ENCODE measurements at places on chromosomes 1 and 21.

DNA sequence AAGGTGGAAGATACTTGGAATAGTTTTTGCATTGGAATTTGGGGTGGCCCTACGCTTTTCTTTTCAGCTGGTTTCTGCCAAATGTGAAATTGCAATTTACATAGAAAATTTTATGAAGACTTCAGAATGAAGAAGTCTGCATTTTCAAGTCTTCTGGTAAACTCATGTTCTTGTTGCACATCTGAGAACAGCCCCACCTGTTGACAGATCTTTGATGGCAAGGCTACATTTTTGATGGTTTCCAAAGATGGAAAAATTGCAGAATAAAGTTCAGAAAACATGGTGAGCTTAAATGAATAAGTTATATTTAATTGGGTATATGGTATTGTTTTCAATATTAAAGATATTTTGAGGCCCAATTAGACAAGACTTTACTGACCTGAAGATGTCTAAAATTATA is 25.4 kb downstream of the OLFM3 start:
- no peak for DNase-seq

DNA sequence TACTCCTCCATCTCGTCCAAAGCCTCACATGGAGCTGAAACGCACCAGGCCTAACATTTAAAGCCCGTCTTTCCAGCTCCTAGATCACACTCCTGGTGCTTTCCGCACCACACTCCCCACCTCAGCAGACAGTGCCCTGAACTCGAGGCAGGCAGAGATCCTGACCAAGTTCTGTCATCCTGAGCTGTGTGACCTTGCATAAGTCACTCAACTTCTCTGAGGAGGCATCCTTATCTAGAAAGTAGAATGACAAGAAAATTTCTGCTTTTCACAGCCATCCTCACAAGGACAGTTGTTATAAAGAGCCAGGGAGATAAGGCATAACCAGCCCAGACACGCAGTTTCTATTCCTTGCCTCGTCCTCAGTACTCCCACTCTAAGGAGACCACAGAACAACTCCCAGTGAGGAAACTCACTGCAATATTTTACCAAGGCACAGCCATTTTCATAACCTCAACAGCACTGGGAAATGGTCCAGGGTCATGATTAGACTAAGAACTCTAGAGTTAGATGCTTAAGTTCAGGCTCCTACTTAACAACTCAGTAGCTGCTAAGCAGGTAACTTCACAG is 3.1 kb downstream of the LRP8 start:
- DNase-seq = no peak

DNA sequence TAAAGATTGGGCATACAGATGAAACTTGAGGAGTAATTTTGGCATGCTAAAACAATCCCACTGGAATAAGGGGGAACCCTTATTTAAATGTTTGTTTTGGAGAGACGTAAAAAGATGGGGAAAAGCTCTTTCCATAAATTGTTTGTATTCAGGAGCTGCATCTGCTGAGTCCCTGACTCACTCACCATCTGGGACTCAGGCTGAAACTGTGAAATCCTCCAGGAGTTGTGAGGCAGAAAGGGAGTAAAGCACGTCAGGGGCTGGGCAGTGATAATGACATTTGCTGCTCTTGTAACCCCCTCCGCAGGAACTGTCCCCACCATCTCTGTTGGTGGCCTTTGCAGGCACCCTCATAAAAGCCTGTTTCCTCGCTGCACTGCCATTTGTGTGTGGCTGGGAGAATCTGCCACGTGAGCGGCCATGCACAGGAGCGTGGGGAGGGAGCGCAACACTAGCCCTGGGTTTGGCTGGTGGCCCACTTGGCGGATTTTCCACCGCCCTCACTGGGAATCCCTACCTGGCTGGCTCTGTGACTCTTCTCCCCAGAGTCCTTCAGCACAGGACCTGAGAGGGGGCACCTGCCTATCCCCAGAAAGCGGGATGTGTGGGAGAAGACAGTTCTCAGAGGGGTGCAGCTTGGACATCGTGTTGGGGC is 45.3 kb downstream of the ZSCAN20 start:
- DNase-seq = no peak

DNA sequence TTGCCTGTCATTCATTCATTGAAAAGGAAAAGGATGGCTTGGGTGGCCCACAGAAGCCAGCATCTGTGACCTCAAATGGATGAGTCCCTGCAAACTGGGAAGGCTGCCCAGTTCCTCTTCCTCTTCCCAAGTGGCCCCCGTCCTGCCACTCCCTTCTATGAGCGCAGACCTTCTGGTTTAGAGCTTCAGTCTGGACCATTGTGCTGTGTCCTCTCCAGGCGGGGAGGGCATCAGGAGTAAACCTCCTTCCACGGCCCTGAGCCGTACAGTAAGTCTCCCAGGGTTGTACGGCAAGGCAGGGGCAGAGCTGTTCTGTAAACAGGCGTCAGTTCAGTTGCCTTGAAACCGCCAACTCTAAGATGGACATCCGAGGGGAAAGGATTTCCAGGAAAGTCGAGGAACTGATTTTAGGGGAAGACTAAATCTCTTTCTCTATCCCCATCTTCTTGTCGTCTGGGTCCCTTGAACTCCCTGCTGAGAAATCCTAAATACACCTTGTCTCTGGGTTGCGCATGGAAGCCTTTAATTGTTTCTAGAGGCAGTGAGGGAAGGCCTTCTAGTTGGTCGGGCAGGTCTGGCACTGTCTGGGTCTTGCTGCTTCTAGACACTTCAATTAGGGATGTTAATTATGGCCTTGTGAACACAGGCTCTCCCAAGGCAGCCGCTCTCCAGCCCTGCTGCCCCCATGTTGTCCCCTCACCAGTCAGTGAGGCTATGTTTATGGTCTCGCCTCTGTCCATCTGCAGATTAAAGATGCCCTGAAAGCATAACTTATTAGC is 22.1 kb downstream of the SOX13 start:
- no peak for DNase-seq

GRCh38 chr21:42937960-42938605 is 12.7 kb upstream of the ERVH48-1 start:
- no peak for DNase-seq

DNA sequence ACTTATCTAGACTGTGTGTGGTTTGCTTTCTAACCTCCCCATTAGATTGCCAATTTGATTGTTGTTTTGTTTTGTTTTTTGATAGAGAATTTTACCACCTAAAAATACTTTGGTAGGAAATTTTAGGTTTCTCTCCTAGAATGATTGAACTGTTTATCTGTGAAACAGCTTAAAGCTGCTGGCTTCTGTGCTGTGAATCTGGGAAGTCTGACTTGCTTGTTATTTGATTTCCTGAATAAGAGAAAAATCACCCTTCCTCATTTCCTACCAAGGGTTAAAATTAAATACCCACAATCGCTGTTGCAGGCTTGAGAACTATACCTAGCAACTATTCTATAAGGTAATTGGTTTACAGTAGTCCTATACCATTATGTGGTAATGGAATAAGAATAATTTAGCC is 198.9 kb upstream of the CACYBP start:
- DNase-seq = no peak

GRCh38 chr1:8091691-8092090 is 65.6 kb upstream of the ERRFI1 start:
- DNase-seq = no peak

DNA sequence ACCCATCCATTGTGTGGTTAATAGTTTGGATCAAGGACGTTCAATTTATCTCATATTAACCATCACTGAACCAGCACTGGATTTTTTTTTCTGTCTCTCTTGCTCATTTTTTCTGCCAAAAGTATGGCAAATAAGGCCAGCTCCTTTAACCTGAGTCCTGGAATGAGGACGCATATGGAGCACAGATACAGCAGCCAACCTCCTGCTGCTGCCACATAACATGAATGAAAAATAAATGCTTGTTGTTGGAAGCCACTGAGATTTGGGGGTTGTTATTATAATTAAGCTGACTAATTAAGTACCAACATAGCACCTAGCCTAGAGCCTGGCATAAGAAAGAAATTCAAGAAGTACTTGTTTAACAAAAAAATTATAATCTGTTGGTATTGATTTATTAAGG is 335.3 kb upstream of the DUSP10 start:
- no peak for DNase-seq

DNA sequence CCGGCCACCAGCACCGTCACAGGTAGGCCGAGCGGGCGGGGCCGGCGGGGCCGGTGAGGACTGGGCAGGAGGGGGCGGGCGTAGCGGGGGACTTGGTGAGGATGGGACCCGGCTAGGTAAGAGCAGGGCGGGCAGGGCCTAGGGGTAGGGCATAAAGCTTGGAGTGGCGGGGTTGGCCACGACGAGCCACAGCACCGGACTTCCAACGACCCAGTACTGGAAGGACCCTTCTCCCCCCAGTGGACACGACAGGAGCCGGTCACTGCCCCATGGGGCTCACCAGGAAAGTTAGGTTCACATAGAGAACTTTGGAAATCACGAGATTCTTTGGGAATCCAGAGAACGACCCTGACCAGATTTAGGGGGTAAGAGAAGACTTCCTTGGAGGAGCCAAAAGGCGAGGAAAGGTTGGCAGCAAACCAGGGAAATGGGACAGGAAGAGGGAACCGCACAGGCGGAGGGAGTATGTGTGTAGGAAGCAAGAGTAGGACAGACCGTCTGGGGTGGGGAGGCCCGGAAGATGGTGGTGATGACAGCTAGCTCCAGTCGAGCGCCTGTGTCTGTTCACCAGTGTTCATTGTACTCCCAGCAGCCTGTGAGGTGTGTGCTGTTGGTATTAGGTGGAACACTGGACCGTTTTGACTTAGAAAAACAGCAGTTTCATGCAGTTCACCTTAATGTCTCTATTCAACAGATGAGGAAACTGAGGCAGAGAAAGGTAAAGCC is 20.4 kb downstream of the ZNF362 start:
- DNase-seq = no peak

GRCh38 chr1:31239653-31240241 is at the start of gene NKAIN1:
Gene NKAIN1, minus strand, starts transcription at chr1:31239887. Its CDS starts 340 bp downstream, at chr1:31239547.
- DNase-seq = no peak

GRCh38 chr1:203443296-203443695 is 32.3 kb upstream of the PRELP start:
- no peak for DNase-seq

DNA sequence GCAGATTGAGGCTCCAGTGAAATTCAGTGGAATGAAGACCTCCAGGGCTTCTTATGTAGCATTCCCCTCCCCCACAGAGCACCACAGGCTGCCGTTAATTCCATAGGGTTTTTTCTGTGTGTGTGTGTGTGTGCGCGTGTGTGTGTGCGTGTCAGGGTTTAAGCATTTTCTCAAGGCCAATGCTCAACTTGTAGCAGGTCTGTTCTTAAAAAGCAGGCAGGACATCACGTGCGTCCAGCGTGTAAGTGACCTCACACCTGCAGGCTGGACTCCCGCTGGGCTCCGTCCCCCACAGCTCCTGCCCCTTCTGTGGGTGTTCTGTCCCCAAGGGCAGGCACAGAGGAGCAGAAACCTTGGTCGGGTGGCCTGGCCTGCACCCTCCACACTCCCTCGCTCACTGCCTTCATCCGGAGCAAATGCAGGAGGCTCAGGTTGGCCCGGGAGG is 5.3 kb downstream of the PRDM16 start:
- DNase-seq = no peak

GRCh38 chr1:67957066-67957465 is 93.4 kb downstream of the DIRAS3 start:
- DNase-seq = no peak

GRCh38 chr1:154951901-154952657 is 3.8 kb downstream of the PBXIP1 start:
- no peak for DNase-seq

GRCh38 chr1:27521336-27521831 is 31.4 kb upstream of the WASF2 start:
- no peak for DNase-seq

DNA sequence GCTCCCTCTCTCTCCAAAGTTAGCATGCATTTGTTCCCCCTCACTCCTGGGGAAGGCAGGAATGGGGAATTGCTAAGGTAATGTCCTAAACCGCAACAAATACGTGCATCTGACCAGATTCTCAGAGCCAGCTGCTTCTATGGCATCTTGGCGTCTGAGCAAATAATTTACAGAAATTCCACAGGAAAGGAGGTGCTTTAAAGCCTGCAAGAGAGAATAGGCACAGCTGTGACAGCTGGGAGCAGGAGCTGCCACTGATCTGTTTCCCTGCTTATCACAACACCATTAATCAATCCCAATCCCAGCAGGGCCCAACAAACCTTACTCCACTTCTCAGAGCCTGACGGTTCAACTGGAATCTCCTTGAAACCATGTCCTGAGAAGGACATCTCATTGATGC is 83.5 kb upstream of the ZNF281 start:
- DNase-seq = no peak

- DNase-seq = peak; percentile 51
Measured at GRCh38 chr1:229221106-229222019, 49.5 kb upstream of the RAB4A start.

DNA sequence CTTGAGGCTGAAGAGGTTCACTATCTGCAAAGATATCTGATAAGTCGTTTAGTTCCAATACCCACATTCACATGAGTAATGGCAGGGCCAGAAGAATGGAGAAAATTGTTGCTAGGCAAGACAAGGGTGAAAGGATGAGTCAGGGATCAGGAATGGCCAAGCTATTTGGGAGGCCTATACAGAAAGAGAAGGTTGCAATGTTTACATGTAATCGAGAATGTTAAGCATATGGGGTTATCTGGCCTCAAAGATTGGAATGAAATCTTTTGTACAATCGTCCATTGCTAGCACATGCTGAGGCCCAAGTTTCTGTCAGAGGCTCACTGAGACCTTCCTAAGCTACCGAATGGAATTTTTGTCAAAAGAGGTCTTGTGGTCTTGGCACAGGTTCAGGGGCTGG is 299.9 kb upstream of the PLD5 start:
- DNase-seq = no peak

DNA sequence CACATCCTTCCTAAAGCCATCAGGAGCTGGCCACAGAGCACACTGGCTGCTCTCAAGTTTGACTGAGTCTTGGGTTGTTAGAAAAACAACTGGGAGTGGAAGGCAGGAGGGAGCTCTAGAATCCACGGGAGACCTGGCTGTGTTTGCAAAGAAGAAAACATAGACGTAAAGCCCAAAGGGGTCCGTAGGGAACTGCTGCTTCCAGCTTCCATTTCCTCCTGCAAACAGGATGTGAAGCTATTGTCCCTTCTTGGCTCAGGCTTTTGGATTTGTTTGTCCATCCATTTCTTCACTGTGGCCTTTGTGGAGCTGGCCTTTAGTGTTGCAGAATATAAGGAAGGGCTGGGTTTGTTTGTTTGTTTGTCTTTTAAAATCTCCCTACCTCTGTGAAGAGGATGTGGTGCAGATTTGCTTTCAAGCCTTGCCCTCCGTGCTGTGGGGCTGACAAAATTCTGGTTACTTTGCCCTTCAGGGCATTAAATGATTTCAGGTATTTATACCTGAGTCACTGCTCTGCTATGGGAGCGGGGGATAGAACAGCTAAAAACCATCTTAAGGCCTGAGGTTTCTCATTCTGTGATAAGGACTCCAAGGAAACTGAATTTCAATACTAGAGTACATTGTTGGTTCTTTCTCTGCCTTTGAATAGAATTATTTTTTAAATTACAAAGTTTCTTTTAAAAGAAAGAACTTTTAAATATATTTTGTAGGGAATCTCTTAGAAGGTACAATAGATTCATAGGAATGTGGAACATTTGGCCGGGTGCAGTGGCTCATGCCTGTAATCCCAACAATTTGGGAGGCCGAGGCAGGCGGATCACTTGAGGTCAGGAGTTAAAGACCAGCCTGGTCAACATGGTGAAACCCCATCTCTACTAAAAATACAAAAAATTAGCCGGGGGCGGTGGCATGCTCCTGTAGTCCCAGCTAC is 74.3 kb downstream of the MPZL1 start:
- no peak for DNase-seq

- no peak for DNase-seq
Measured at GRCh38 chr21:40158366-40158765, 291.1 kb downstream of the PCP4 start.

- DNase-seq = peak; percentile 74
Measured at GRCh38 chr1:156705918-156706656, 704 bp upstream of the CRABP2 start.

All from NCI-H2107 (cell line).